ENCODE measurements at places on chromosomes 4 and X. TPM values are rescaled to one million over a fixed set of nuclear protein-coding genes. Genes with fewer than 3 reads are reported as not detected.
A peak's percentile ranks its signal among the peaks of the same experiment; 100 is the strongest.

Gene DCAF4L1
- 0.07 TPM for total RNA-seq

Gene SPOCK3
- not detected for total RNA-seq

DNA sequence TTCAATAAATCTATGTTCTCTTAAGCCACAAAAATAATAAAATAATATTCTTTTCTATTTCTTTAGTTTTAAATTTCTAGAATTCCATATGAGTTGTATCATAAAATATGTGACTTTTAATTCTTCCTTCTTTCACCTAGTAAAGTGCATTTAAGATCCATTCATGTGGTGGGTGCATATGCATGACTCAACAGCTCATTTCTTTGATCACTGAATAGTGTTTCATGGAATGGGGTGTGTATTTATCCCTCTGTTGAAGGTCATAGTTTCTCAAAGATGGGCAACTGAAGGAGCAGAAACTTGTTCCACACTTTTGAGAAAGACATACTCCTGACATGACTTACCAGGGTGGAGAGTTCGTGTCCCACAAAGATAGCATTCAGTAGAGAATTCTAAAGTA is 1230.3 kb upstream of the AGA start:
- no peak overlapping the region for H3K27ac ChIP-seq
- H3K4me3 ChIP-seq = no peak overlapping the region
- H3K4me1 ChIP-seq = no peaks in the 10 kb centered on the region
- H3K36me3 ChIP-seq = no peaks in the 10 kb centered on the region
- H3K27me3 ChIP-seq = no peaks in the 10 kb centered on the region

Gene SPIN2A
- total RNA-seq = 1.00 TPM

- no peak overlapping the region for H3K4me3 ChIP-seq
- DNase-seq = no peak
Observed at GRCh38 chrX:44903830-44904530, 31.0 kb downstream of the KDM6A start.

DNA sequence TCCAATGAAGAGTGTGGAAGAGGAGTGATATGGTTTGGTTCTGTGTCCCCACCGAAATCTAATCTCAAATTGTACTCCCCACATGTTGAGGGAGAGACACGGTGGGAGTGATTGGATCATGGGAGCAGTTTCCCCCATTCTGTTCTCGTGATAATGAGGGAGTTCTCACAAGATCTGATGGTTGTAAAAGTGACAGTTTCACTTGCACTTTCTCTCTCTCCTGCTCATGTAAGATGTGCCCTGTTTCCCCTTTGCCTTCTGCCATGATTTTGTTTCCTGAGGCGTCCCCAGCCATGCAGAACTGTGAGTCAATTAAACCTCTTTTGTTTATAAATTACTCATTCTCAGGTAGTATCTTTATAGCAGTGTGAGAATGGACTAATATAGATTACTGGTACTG is 39.6 kb downstream of the FAM47C start:
- H3K36me3 ChIP-seq = no peaks in the 10 kb centered on the region
- no peaks in the 10 kb centered on the region for H3K27me3 ChIP-seq
- DNase-seq = no peak
- H3K4me1 ChIP-seq = no peaks in the 10 kb centered on the region
- H3K27ac ChIP-seq = no peak overlapping the region

Gene MAOA
- total RNA-seq = 0.10 TPM

DNA sequence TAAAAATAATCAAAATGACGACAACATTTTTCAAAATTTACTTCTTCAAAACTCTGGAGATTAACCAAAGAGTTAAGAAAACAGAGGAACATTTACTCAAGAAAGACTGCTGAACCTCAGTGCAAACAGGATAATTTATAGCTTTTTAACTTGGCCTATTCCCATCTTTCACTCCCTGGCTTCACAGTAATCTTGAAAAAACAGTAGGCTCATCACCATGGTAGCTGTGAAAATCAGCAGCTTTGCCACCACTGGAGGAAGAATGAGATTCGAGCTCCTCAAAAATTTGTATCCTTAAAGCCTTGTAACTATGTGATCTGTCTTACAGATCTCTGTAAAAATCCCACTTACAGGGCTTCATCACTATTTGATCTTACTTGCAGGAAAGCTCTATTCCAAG is 447.7 kb upstream of the CTSO start:
- H3K4me3 ChIP-seq = no peak overlapping the region
- no peaks in the 10 kb centered on the region for H3K4me1 ChIP-seq
- H3K27ac ChIP-seq = no peak overlapping the region
- no peaks in the 10 kb centered on the region for H3K36me3 ChIP-seq
- H3K27me3 ChIP-seq = no peaks in the 10 kb centered on the region
- no peak for DNase-seq

DNA sequence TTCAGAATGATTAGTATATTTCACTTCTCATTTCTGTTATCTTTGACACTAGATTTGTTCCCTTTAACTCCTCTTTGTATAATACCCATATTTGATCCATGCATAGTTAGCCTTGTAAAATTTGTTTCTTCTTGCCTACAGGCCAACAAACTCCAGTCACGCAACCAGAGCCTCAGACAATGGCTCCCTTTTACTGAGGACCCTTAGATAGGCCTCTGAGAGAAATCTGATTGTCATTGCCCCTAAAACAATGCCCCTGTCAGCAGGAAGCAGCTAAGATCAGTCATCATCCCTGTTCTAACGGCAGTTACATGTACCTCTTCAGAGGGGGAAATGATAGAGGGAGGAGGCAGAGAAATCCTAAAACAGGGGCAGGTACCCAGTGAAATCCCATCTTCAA is 190.6 kb upstream of the TENT5D start:
- no peak for DNase-seq
- H3K27me3 ChIP-seq = no peaks in the 10 kb centered on the region
- H3K4me3 ChIP-seq = no peak overlapping the region
- H3K36me3 ChIP-seq = no peaks in the 10 kb centered on the region
- no peaks in the 10 kb centered on the region for H3K4me1 ChIP-seq

GRCh38 chr4:166895771-166896170 is 338.5 kb downstream of the SPOCK3 start:
- no peak overlapping the region for H3K27ac ChIP-seq
- no peaks in the 10 kb centered on the region for H3K4me1 ChIP-seq
- no peaks in the 10 kb centered on the region for H3K27me3 ChIP-seq
- no peaks in the 10 kb centered on the region for H3K36me3 ChIP-seq
- no peak for DNase-seq
- no peak overlapping the region for H3K4me3 ChIP-seq

DNA sequence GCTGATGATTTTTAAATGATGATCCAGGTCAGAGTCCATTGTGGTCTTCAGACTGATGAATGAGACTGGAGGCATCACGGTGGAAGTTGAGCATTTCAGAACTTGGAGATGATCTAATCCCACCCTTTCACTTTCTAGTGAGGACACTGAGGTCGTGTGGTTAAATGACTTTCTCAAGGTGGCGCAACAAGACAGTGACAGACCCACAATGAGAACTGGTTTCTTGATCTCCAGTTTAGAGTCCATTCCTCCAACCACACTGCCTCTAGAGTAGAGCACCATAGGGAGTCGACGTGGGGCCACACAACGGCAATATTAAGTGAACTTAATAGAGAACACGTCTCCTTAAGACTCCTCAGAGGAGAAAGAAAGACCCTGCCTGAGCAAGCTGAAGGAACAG is 381.0 kb downstream of the UNC5C start:
- no peak overlapping the region for H3K27ac ChIP-seq
- H3K27me3 ChIP-seq = peaks cover 15% of the 10 kb centered on the region
- DNase-seq = no peak
- H3K4me3 ChIP-seq = no peak overlapping the region
- no peaks in the 10 kb centered on the region for H3K36me3 ChIP-seq

DNA sequence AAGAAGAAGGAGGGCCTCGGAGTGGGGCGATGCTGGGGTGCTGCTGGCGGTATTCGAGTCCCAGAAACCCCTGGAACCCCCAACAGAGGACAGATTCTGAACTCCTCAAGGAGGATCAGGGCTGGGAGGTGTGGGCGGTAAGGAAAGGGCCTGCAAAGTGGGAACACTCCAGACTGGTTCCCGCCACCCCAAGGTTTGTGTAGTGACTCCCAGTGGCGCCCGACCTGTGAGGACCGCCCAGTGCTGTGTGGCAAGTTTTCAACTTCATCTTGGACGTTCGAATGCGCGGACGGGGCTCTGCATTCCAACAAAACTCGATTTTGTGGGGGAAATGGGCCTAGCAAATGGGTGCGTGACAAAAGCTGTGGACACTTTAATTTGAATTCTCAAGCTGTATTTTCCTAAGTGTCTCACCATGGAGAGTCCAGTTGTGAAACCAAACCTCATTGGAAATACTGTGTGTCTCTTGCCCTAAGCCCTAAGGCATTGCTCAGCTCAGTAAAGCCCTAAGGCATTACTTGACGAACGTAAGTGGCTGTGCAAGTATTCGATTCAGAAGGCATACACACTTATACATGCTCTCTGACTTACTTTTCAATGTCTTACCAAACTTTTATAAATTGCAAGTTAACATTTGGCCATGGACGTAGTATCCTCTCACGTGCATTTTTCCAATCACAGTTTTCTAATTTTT is 27.4 kb upstream of the XAGE1B start:
- no peaks in the 10 kb centered on the region for H3K4me1 ChIP-seq
- no peak overlapping the region for H3K4me3 ChIP-seq
- no peaks in the 10 kb centered on the region for H3K27me3 ChIP-seq

Gene CT47A7
- total RNA-seq = not detected

DNA sequence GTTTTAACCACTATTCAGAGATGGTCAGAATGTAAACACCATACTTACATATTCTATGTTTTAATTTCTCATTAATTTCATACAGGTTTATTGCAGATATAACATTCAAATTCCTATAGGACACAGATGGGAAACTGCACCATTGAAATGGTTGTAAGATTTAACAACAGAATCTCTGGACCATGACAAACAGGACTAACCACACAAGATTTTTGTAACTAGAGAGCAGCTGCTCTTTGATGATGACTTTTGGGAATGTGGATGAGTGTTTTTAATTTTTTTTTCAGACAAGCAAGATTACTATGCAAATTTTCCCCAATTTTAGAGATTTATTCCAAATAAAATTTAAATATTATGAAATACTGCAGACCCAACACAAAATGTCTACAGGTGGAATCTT is 610.2 kb downstream of the PCDH18 start:
- no peaks in the 10 kb centered on the region for H3K4me1 ChIP-seq
- H3K4me3 ChIP-seq = no peak overlapping the region
- no peak for DNase-seq
- no peak overlapping the region for H3K27ac ChIP-seq
- no peaks in the 10 kb centered on the region for H3K27me3 ChIP-seq

GRCh38 chr4:169620880-169621248 is 486 bp downstream of the CLCN3 start:
- peak overlapping the region; percentile 94 for H3K4me3 ChIP-seq
- H3K36me3 ChIP-seq = peaks cover 13% of the 10 kb centered on the region
- no peaks in the 10 kb centered on the region for H3K27me3 ChIP-seq

Measured in activated CD4-positive, alpha-beta T cell treated with anti-CD3 and anti-CD28 coated beads, Interleukin-2, amount 10 ng/mL, durations not matched to agents 7 days and 5 days (primary cell).